ENCODE measurements at places on chromosomes 4 and X.

DNA sequence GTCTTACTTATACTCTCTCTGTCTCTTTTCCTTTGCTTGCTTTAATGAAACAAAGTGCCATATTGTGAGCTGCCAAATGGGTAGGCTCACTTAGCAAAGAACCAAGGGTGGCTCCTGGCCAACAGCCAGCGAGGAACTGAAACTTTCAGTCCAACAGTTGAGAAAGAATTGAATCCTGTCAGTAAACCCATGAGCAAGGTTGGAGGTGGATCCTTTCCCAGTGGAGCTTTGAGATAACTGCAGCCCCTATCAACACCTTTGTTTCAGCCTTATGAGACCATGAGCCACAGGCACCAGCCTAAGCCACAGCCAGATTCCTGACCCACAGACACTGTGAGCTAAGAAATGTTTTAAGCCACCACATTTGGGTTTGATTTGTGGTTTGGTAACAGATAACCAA is 362.2 kb downstream of the PDGFC start:
- no peak for DNase-seq

GRCh38 chr4:68871809-68872642 is 56.2 kb downstream of the UGT2B10 start:
- DNase-seq: no peak

- DNase-seq: peak; percentile 21
Observed at GRCh38 chrX:132612821-132613564, 124.2 kb upstream of the MBNL3 start.

- no peak for DNase-seq
Observed at GRCh38 chr4:7007944-7008343, 35.2 kb upstream of the TADA2B start.

DNA sequence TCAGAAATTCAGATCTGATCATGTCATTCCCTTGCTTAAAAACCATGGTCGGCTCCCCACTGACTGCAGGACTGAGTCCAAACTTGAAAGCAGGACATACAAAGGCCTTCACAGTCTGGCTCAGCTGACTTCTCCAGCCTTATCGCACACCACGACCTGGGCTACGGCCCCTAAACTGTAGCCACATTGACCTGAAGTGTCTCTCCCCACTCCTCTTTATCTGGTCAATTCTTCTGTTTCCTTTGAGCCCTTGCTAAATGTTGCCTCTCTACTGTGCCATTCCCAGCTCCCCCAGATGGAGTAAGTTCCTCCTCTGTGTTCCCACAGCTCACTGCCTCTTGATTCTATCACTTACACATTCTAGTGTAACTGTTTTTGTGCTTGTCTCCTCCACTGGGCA is 60.5 kb upstream of the CITED1 start:
- no peak for DNase-seq

DNA sequence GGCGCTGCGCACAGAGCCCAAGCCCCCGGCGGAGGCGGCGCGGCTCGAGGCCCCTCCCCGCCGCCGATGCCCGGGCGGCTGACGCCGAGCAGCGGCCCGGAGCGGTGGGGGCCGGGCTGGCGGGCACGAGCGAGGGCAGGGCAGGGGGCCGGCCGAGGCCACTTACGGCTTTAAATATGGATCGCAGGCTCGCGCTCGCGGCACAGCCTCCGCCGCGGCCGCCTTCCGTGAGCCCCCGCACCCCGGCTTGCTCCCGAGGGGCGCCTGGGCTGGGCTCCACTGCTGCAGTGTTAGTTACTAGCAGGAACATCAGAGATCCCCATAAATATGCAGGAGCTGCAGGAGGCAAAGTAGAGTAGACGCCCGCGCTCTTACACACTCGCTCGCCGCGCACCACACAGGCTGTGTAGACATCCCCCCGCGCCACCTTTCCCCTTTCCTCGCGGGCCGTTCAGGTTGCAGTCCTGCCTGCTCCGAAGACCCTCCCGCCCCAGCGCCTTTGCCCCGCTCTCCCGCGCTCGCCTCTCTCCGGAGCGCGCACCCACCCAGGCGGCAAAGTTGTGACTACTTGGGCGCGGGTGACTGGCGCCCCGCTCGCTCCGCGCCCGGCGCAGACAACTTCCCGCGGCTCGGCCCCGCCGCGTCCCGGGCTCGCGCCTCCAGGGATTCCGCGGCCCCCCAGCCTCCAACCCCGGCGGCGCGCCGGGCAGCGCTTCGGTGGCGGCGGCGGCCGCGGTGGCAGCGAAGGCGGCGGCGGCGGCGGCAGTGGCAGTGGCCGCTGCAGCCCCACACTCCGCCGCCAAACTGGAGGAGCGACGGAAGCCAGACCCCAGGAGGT is 152.0 kb upstream of the SLC4A4 start:
- peak; percentile 16 for DNase-seq
